ENCODE measurements at places on chromosomes 2 and 18.

GRCh38 chr2:99710721-99711120 lies 220.9 kb upstream of the REV1 start:
- DNase-seq = no peak

- no peak for DNase-seq
Observed at GRCh38 chr18:29512761-29513160, 1335.8 kb upstream of the CDH2 start.

GRCh38 chr2:23131066-23131575 lies 253.9 kb upstream of the KLHL29 start:
- DNase-seq = no peak

- no peak for DNase-seq
Observed at GRCh38 chr2:68740400-68740914, 5.8 kb downstream of the ARHGAP25 start.
